ENCODE measurements at places on chromosomes 12 and 14.

DNA sequence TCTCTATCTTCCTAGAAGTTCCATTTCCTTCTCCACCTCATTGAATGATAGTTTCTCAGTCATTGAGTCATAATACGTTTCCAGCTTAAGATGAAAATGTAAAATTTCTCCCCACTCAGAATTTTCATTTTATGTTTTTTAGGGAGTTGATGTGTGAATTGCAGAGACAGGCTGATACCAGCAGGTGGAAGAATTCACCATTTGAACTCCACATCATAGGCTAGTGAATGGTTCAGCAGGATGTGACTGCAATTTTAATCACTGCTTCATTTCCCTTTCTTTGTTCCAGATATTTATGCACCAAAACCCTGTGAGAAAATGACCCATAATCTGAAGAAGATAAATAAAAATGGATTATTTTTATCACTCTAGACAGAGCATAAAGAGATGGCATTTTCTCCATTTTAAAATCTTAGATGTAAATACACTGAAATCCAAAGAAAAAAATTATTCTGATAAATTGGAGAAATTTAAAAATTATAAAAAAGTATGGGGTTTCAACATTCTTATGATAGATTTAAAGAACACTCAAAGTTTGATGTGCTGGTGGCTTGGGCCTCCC is 10.6 kb upstream of the PYGL start:
- DNase-seq: peak; percentile 66

- DNase-seq: peak; percentile 48
Observed at GRCh38 chr12:65685514-65685913, 138.8 kb upstream of the HMGA2 start.

DNA sequence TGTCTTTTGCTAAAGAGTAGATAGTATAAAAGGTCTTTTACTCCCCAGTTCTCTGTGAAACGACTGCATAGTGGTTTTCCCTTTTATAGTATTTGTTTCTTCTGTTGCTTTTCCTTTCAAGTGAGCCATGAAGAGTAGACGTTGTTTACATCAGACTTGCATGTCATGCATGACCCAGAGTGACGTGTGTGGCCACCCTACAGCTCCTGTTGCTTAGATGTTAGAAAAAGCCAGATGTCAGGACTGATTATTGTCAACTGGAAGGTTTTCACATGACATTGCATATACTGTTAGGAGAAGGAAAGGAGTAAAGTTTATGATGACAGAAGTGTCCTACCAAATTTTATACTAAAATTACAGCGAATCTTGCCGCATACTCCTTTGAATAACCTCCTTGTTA is 1.3 kb upstream of the RD3L start:
- DNase-seq: no peak

- DNase-seq: no peak
Observed at GRCh38 chr14:78170203-78170602, at the start of gene NRXN3. NRXN3 (plus strand) TSS chr14:78170373; CDS start chr14:78243094, 72,721 bp downstream.

DNA sequence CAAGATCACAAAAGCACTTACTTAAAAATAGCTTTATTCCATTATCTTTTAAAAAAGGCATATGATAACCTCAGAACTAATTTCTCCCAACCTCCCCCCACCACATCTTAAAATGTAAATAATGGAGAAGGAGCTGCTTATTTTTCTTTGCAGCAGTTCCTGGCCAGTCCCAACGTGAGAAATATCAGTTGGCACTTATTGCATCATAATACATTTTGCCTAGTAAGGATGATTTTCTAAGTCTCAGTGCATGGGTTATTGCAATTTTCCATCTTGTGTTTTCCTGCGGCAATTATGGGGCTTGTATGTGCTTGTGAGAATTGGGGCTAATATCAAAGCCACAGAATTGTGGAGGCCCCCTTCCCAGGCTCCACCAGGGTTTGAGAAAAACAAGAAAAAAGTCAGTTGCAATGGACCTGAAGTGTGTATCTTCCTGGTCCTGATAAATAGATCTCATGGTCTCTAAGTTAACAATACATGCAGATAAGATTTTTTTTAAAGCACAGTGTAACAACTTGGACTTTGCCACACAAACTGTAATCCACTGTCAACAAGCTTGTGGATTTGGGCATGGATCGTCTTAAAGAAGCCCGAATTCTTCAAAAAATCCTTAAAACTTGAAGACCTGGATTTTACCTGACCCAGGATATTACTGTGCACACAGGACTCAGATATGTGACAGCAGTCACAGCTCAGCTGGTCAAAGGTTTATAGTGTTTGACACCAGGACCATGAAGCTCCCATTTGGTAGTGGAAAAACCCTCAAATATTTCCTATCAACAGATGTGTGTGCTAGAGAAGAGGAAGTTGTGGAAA is 2.8 kb upstream of the WSB2 start:
- no peak for DNase-seq

- DNase-seq: no peak
Observed at GRCh38 chr12:5188472-5188871, 144.8 kb downstream of the KCNA5 start.

- no peak for DNase-seq
Observed at GRCh38 chr12:68235576-68235975, 10.0 kb upstream of the IL26 start.

DNA sequence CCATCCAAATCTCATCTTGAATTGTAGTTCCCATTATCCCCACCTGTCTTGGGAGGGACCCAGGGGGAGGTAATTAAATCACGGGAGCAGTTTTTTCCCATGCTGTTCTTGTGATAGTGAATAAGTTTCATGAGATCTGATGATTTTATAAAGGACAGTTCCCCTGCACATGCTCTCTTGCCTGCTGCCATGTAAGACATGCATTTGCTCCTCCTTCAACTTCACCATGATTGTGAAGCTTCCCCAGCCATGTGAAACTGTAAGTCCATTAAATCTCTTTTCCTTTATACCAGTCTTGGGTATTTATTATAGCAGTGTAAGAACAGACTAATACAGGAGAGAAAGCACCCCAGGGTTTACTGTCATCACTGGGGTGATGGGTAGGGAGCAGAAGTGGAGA is 220.4 kb upstream of the NUDT4 start:
- DNase-seq: no peak

- DNase-seq: no peak
Observed at GRCh38 chr12:69579029-69579428, 6.2 kb upstream of the CCT2 start.

GRCh38 chr14:59161561-59162175 is 26.8 kb upstream of the DAAM1 start:
- peak; percentile 32 for DNase-seq

- DNase-seq: no peak
Observed at GRCh38 chr14:26709019-26709418, 111.2 kb upstream of the NOVA1 start.

GRCh38 chr14:101581806-101582205 is 20.5 kb downstream of the DIO3 start:
- no peak for DNase-seq

DNA sequence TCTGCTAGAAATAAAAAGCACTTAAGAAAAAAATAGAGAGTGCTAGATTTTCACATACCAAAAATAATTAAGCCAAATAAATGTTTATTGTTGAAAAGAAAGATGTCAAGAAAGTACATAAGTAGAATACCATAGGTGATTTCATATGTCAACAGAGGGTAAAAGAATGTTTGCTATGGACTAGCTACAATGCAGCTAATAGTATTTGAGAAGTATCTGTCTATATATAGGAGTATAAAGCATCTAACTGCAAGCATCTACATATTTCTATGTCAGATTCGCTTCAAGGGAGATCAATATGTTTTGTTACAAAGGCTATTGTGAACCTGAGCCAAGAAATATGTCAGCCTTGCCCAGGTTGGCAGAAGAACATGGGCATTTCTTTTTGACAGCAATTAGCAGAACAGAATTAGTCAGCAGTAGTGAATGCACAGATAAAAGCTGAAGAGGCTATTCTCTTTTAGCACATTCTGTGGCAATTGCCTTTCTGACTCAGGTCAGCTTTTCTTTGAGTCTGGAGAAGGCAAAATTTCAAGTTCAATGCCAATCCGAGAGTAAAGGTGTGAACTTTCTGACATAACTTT is 140.1 kb downstream of the ALG10B start:
- peak; percentile 48 for DNase-seq

- DNase-seq: no peak
Observed at GRCh38 chr14:90498198-90498597, 101.4 kb downstream of the CALM1 start.

DNA sequence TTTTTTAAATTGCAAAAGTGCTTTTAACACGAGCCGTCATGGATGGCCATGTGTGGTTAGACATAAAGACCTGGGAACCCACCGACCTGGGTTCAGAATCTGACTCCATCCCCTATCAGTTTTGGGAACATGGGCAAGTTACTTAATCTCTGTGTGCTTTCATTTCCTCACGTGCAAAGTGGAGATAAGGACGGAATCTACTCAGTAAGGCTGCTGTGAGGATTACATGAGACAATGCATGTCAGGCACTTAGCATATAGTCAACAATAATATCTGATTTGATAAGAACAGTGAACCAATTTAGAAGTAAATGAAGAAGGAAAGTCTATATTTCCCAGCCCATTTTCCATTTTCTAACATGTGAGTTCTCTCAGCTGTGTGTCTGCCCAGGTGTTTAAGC is 235.4 kb downstream of the SUDS3 start:
- no peak for DNase-seq

GRCh38 chr12:740921-741320 is 11.5 kb upstream of the WNK1 start:
- no peak for DNase-seq

- no peak for DNase-seq
Observed at GRCh38 chr14:74864198-74864597, 11.7 kb downstream of the PROX2 start.

DNA sequence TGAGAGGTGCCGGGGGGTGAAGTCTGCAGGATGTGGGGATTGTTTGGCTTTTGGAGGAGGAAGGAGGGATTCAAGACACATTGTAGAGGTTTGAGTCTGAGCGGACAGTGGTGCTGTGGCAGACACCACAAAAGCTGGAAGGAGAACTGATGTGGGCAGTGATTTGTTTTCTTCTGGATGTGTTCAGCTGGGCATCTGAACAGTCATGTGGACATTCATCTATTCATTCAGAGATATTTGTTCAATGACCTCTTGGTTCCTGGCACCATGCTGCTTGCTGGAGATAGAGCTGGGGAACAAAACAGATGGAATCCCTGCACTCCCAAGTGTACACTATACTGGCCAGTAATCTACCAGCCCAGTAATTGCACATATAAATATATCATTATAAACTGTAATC is 64.0 kb downstream of the PTPN11 start:
- DNase-seq: no peak

- DNase-seq: no peak
Observed at GRCh38 chr12:14284184-14284722, 81.2 kb upstream of the ATF7IP start.

DNA sequence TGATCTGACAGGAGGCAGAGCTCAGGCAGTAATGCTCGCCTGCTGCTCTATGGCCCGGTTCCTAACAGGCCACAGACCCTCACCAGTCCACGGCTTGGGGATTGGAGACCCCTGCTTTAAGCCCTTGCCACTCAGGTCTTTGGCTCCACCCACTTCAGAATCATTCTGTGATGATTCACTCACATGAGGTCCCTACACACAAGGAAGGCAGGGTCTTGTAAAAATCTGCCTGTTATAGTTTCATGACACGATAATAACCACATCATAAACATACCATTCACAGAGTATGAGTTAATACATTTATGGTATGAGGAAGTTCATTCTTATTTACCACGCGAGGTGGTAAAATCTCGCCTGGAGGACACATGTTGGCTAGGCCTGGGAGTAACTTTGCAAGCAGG is 29.0 kb upstream of the MAX start:
- DNase-seq: peak; percentile 85

GRCh38 chr12:132084621-132085290 is 59.4 kb downstream of the DDX51 start:
- DNase-seq: peak; percentile 42

DNA sequence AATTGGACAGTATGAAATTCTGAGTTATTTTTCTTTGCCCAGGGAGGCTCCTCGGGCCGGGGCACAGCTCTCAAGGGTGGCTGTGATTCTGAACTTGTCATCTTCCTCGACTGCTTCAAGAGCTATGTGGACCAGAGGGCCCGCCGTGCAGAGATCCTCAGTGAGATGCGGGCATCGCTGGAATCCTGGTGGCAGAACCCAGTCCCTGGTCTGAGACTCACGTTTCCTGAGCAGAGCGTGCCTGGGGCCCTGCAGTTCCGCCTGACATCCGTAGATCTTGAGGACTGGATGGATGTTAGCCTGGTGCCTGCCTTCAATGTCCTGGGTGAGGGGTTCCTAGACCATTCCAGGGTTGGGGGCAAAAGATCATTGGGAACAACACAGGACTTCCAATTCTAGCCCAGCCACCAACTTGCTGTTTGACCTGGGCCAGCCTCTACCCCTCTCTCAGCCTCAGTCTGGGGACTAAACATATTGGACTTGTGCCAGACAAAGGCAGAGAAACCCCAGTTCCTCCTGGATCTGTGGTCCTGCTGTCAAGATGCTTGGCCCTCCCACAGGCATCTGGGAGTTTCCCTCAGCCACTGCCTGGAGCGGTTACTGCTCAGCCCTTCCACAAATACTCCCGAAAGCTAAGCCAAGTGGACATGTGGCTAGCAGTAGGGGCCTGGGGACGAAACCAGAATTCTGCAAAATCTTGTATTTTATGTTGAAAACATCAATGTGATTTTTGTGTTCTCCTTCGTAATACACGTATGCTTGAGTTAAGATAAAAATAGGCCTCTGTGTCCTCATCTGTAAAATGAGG is 3.5 kb downstream of the OAS3 start:
- DNase-seq: no peak

- DNase-seq: no peak
Observed at GRCh38 chr14:23183479-23183878, at the start of gene SLC7A8. SLC7A8 (minus strand) TSS chr14:23183660; CDS start chr14:23182914, 746 bp downstream.

GRCh38 chr12:110754101-110754793 is 11.6 kb upstream of the PPP1CC start:
- DNase-seq: no peak

DNA sequence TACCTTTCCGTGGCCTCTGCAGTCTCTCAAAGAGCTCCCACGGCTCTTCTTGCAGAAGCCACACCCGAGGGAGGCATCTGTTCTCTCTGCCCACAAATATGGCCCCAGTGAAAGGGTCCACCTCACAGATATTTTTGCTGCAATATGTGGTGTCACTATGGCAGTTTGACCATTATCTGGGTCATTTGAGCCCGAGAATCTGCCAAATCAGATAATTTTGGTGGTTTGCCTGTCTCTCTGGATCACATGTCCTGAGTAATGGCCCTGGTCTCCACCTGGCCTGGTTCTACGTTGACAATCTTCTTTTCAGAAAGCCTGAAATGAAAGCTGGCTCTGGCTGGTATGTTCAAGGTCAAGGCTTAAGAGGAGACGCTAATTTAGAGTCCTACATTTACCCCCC is 5.7 kb upstream of the WSCD2 start:
- no peak for DNase-seq

Measured in mammary epithelial cell (primary cell).